Substantia nigra (tissue), 51 donors: ENCODE measurements at places on chromosomes 2 and 18.

GRCh38 chr2:120210270-120210693, 12.9 kb downstream of the TMEM185B start:
- DNase-seq: no peak

DNA sequence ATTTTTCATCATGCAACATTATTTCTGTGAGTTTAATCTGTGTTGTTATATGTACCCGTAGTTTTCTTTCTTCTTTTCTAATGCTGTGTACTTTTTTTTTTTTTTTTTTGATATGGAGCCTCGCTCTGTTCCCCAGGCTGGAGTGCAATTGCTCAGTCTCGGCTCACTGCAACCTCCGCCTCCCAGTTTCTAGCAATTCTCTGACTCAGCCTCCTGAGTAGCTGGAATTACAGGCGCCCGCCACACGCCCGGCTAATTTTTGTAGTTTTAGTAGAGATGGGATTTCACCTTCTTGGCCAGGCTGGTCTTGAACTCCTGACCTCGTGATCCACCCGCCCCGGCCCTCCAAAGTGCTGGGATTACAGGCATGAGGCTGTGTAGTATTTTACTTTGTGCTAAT, 155.4 kb downstream of the GALR1 start:
- DNase-seq: no peak

DNA sequence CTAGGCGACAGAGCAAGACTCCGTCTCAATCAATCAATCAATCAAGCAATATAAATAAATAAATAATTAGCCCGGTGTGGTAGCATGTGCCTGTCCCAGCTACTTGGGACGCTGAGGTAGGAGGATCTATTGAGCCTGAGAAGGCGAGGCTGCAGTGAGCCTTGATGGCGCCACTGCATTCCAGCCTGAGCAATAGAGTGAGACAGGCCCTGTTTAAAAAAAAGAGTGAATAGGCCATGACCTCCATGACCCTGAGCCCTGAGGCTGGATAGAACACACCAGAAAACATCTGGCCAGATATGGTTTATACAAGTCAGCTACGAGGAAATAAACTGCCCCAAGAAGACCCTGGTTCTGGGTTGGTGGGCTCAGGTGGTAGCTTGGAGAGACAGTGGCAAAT, 20.4 kb upstream of the SEMA4C start:
- DNase-seq: no peak

- DNase-seq: no peak
Measured at GRCh38 chr2:219864154-219864553, 236.7 kb downstream of the SLC4A3 start.
